ENCODE measurements at places on chromosomes 2 and 18. TPM values are rescaled to one million over a fixed set of nuclear protein-coding genes. Genes with fewer than 3 reads are reported as not detected.

The DSG4 gene
- polyA plus RNA-seq = not detected

The CKAP2L gene
- not detected for polyA plus RNA-seq

The RAMP1 gene
- polyA plus RNA-seq = 1.9 TPM

The OTX1 gene
- not detected for polyA plus RNA-seq

The CRYGD gene
- polyA plus RNA-seq = not detected

The ANKRD30BL gene
- not detected for polyA plus RNA-seq

The GALNT5 gene
- polyA plus RNA-seq = not detected

The INPP5D gene
- 41.0 TPM for polyA plus RNA-seq

The CYP27C1 gene
- polyA plus RNA-seq = not detected

The SH3BP4 gene
- polyA plus RNA-seq = not detected

The DSG2 gene
- 0.54 TPM for polyA plus RNA-seq

The AGPS gene
- polyA plus RNA-seq = 11.8 TPM

The GPBAR1 gene
- 0.15 TPM for polyA plus RNA-seq

The FSHR gene
- polyA plus RNA-seq = not detected

The MALT1 gene
- polyA plus RNA-seq = 43.8 TPM

The COA5 gene
- polyA plus RNA-seq = 25.5 TPM

The REEP1 gene
- 0.41 TPM for polyA plus RNA-seq

The RRM2 gene
- not detected for polyA plus RNA-seq

The BIN1 gene
- 161 TPM for polyA plus RNA-seq

The MARS2 gene
- polyA plus RNA-seq = 7.7 TPM

The GCKR gene
- not detected for polyA plus RNA-seq

The ING5 gene
- 38.7 TPM for polyA plus RNA-seq

The RFX8 gene
- polyA plus RNA-seq = not detected

The IL1R1 gene
- not detected for polyA plus RNA-seq

The COL3A1 gene
- not detected for polyA plus RNA-seq

The CD8B gene
- 7.3 TPM for polyA plus RNA-seq

The TSHZ1 gene
- polyA plus RNA-seq = 6.6 TPM
